ENCODE measurements at places on chromosomes 5 and 9.

- DNase-seq: no peak
Measured at GRCh38 chr9:137603879-137604278, 1.6 kb upstream of the ARRDC1 start.

- DNase-seq: peak; percentile 54
Measured at GRCh38 chr5:56026863-56027300, 32.1 kb upstream of the IL6ST start.

DNA sequence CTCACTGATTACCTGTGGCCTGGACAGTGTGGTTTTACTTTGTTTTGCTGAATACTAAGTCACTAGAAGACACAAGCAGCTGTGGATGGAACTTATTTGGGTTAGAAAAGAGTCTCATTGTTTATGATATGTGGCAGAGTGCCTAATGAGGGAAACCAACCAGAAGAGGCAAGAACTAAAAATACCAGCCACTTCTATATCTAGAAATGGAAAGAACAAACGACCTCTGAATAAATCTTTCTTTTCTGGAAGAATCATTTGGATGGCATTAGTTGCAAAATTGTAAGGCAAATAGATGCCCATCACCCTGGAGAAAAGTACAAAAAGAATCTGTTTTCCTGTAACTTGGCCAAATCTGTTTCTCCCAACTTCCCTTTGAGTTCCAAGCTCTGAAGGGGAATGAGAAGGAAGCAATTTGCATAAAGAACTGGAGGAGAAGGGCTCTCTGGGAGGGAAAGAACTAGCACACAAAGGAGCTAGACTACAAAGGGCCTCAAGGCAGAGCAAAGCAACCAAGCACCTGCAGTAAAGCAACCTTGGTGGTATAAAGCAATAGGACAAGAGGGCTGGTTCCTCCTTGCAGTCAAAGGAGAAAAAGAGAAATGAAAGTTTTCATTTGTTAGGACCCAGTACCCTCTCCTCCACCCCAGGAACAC lies 455.4 kb downstream of the CAAP1 start:
- DNase-seq: no peak

GRCh38 chr9:97854696-97855485 lies 1.9 kb downstream of the FOXE1 start:
- DNase-seq: no peak

DNA sequence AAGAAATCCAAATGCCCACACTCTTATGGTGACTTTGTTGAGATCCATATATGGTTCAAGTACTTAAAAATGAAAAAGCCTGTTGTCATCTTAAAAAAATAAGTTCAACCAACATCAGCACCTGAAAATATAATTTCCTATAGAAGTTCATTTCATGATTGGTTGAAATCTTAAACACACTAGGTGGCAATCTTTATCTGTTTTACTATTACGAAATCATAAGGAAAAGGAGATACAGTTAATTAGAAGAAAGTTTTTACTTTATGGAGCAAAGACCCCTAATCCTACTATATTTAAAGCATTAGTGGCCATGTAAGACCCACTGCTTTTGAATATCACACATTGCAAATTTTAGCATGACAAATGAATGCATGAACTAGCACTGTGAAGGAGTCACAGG lies 616.0 kb downstream of the RAB3C start:
- no peak for DNase-seq

DNA sequence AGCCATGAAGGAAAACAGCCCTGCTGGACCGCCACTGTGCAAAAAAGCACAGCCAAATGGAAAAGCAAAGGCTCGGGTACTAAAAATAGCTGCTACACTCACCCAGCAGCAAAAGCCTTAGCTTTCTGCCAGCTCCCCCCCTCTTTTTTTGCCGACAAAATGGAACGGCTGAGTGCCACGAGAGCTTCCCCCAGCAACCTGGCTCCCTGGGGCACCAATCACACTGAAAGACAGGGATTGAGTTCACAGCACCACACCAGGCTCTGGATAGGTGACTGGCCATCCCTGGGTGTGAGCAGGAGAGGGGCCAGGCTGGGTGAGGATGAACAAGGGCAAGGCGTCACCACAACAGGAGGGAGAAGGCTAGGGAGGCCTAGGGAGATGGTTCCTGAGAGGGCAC lies 66.7 kb downstream of the SIL1 start:
- no peak for DNase-seq

- no peak for DNase-seq
Measured at GRCh38 chr5:168260353-168261226, 30.9 kb upstream of the WWC1 start.

GRCh38 chr9:33637881-33638280 lies 113.8 kb downstream of the ANKRD18B start:
- no peak for DNase-seq

- DNase-seq: no peak
Measured at GRCh38 chr9:19965336-19965735, 176.5 kb upstream of the SLC24A2 start.

- peak; percentile 42 for DNase-seq
Measured at GRCh38 chr5:135343413-135343812, 55.6 kb downstream of the MACROH2A1 start.

DNA sequence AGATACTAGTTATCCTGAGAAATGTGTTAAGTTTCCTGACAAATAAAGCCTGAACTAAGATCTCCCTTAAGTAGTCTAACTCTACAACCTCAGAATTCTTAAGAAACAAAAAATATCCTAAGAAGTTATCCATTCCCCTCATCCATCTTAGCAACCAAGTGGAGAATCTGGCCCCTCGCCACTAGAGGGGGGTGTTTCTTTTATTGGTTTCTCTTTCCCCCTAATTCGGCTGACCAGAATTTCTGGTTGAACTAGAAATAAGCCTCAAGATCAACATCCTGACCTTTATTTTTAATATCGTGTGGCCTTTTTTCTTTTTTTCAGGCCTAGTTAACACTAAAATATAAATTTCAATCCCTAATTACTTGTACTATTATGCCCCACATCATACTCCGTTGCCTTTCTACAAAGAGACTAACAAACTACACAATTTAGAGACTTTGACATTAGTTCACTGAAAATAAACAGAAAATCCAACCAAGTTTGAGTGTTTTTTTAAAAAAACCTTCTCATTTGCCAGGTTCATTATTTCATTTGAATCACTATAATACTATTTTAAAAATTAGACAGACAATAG lies 14.3 kb upstream of the NR4A3 start:
- peak; percentile 60 for DNase-seq

DNA sequence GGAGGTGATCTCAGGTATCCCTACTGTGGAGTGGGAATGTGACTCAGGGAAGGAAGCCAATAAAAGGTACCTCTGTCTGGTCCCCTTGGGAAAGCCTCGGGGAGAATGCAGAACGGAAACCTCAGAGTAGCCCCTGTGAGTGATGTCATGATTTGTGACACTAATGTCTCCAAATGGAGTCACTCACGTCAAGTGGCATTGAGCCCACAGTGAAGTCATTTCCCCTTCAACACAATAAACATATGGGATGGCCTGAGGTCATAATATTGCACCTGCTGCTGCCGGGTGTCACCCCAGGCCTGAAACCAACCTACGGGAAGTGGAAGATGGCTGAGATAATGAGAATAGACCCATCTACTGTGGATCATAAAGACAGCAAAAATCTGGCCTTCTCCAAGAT lies 75.9 kb upstream of the GOLM1 start:
- DNase-seq: no peak

DNA sequence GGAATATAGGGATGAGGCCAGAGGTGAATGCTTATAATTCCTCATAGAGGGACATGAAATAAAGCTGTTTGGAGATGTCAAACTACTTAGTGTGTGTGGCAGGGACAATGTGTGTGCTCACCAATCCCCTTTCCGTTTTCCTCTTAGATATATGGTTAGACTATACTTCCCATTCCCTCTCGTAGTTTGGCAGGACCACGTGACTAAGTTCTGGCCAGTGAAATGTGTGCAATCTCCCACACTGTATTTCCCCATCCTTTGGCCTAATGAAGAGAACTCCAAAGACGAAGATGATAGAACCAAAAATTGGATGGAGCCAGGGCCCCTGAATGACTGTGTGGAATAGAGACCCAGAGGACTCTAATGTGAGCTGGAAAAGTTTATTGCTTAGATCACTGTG lies 233.4 kb upstream of the KLF4 start:
- no peak for DNase-seq

DNA sequence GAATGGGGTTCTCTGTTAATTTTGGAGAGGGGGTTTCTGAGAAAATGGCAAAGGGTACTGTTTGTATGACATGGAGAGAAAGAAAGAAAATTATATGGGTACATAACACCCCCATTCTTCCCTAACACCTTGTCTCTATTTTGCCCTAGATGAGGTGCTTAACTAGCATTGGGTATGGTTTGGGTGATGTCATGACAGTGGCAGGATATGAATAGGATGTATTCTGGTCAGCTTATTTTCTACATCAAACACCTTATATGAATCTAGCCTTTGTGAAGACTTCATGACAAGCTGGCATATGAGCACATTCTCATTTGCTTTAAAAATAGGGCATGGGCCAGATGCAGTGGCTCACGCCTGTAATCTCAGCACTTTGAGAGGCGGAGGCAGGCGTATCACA lies 58.6 kb downstream of the LNPEP start:
- no peak for DNase-seq

GRCh38 chr9:96342571-96343245 lies 40.7 kb upstream of the HSD17B3 start:
- no peak for DNase-seq

GRCh38 chr9:79807971-79808370 lies 236.2 kb downstream of the TLE4 start:
- DNase-seq: no peak

- no peak for DNase-seq
Measured at GRCh38 chr9:123081824-123082223, 48.4 kb downstream of the GPR21 start.

- no peak for DNase-seq
Measured at GRCh38 chr5:116585227-116585626, 10.6 kb upstream of the SEMA6A start.

GRCh38 chr9:35691757-35692301 lies 2.1 kb upstream of the TPM2 start:
- DNase-seq: no peak

GRCh38 chr5:64487283-64487682 lies 18.5 kb upstream of the RGS7BP start:
- DNase-seq: no peak

GRCh38 chr5:170142196-170142595 lies 36.5 kb downstream of the FOXI1 start:
- no peak for DNase-seq

GRCh38 chr9:117672369-117672768 lies 31.8 kb upstream of the TLR4 start:
- peak; percentile 13 for DNase-seq

GRCh38 chr5:125150041-125150669 lies 403.7 kb upstream of the ZNF608 start:
- no peak for DNase-seq

DNA sequence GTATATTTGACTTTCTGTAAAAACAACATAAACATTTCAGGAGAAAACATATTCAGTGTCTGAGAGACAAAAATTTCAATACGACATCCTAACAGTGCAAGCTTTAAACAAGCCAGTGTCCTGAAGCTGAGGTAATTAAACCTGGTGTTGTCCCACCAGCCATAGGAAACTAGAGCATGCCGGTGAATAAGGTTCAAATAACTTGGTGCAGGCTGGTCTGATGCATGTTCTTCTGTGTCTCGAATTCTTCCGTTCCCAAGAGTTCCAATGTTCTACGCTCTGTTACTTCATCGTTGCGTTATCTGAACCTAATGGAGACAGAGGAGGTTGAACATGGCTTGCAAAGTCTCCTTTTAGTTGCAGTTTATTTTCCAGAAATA lies 48.9 kb downstream of the ADAMTS16 start:
- no peak for DNase-seq

DNA sequence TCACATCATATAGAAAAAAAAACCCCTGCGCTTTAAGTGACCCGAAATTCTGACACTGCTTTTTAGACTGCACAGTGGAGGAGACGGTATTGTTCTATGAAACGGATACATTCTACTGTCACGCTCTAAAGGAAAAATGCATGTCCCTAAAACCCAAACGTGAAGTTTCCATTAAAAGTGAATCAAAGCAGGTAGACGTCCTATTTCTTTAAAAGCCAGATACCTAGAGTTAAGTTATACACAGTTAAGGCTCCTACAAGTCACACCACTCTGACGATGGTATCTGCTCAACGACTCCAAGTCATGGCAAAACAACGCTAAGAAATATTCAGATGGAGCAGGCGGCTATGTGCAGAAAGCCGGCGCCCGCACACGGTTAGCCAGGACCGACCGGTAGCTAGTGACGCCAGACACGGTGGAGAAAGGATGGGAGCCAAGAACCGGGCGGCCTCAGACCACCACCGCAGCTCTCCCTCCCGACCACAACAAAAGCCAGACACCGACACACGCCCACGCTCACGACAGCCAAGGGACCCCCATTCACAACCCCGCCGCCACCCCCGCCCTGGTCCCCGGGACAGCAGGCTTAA lies 734 bp downstream of the SKP1 start:
- DNase-seq: no peak

GRCh38 chr5:40376566-40376965 lies 303.1 kb upstream of the PTGER4 start:
- DNase-seq: no peak

DNA sequence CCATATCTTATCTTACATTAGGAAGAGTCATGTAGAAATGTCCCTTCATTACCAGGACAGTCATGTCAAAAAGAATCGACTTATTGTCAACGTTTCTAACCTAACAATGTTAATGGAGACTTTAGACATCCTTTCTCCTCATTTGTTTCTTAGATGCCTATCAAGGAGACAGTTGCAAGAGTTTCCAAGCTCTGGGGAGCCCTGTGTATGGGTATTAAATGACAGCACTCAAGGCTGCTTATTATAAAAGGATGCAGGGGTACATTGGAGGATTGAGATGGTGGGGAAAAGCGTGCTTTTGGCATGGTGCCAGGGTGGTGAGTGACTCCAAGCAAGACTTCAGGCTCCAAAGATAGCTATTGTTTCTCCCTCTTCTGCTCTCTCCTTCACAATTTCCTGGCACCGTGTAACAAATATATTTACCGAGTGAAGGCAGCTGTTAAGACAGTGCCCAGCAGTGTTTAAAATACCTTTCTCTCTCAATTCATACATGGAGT lies 461.3 kb upstream of the CLINT1 start:
- no peak for DNase-seq

DNA sequence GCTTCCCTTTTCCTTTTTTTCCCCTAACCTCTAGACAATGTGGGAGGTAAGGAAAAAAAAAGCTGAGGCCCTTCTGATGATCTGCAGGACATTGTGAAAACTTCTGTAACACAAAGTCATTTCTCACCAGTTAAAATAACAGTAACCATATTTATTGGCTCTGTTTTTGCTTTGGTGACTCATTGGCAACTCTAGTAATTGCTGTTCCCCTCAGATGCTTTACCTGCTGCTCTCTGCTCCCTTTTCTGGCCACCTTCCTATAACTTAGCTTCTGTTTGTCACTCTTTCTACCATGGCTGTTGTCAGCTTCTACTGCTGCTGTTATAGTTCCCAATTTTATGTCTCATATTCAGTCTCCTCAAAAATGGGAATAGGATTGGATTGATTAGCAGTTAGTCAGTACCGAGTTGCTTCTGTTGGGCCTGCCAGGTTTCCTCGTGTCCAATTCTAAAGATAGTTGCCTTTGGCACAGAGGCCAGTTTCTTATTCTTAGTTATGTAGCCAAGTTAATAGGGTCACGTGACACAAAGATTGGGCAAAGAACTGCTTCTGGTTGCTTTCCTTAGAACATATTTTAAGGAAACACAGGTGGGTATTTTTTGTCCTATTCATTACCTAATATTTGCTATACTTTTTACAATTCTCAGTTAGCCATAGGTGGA lies 16.8 kb downstream of the SCAMP1 start:
- DNase-seq: no peak

- DNase-seq: no peak
Measured at GRCh38 chr9:459491-460444, 245.1 kb downstream of the DOCK8 start.

All from H54 (cell line).